Lung (tissue), 17 donors: ENCODE measurements at places on chromosomes 2 and 18.

DNA sequence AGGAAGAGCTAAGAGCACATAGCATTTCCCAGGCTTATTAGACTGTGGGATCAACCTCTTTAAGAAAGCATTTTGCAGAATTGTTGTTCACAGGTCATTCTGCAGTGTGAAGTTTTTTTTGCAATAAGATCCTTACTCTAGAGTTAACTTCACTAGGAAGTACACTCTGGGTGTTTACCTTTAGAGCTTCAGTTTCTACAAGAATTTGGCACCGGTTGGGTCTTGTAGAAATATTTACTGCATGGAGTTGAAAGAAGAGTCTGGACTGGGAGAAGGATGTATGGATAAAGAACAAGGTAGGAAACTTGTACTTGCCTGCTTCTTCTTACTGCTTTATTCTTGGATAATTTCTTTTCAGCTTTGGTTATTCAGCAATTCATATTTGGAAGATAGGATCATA, 944.9 kb upstream of the GYPC start:
- DNase-seq: peak; percentile 30

GRCh38 chr2:145799595-145800108, 1279.7 kb upstream of the ZEB2 start:
- no peak for DNase-seq

DNA sequence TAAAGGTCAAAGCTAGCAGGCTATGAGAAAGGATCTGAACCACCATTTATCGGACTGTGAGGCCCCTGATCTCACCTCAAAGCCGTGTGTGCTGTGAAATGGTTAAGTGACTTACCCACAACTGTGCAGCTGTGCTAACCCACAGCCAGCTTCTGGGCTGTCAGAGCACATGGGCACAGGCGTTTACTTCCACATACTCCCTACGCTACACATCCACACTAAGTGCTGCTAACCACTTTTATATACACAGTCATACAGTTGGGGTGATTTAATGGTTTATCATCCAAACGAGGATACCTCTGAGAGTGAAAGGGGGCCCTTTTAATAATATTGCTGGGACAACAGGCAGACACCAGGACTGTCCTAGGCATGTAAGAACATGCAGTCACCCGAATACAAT, 37.3 kb downstream of the CYRIA start:
- DNase-seq: no peak

DNA sequence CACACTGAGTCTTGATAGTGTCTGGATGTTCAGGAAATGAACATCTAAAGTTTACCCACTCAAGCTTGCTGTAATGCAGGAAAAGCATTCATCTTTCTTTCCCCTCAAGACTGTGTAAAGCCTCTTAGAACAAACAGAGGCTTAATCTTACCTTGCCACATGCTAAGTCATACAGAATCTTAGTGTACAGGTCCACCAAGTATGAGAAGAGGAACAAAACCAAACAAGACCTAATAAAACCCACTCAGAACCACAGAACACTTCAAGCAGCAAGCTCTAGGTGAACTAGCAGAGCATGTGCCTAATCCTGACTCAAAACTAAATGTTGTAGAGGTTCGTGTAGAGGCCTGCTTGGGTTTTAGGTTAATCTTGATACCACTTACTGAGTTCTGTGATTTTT, 97.6 kb downstream of the SPTBN1 start:
- no peak for DNase-seq

DNA sequence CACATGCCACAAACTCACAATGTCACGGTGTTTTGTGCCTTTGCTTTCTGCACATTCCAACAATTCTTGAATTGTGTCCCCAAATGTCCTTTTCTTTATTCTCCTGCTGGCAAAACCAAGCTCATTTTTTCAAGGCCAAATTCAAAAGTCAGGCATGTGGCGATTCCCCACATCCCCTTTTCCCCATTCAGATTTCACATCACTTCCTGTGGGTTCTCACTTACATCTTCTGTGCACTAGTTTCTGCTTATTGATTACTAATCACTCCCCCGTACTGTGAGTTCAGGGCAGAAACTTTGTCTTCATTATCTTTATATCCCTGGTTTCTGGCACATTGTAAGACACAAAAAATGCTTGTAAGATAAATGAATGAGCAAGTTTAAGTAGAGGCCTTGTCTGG, 69.2 kb downstream of the AP1S3 start:
- DNase-seq: no peak

DNA sequence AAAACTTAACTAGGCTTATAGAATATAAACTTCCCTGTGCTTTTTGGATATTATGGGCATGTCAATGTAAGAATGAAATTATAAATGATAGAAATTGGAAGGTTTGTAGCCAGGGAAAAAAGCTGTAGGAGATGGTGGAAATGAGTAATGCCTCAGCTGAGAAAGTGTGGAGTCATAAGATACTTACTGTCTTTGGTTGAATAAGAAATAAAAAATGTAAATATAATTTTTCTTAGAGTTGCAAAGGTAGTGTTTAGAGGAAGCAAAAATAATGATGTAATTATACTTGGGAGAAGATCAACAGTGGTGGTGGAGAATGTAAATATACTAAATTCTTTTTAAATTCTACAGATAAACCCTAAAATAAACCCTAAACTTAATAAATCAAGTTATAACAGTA, 26.2 kb upstream of the RND3 start:
- DNase-seq: no peak

DNA sequence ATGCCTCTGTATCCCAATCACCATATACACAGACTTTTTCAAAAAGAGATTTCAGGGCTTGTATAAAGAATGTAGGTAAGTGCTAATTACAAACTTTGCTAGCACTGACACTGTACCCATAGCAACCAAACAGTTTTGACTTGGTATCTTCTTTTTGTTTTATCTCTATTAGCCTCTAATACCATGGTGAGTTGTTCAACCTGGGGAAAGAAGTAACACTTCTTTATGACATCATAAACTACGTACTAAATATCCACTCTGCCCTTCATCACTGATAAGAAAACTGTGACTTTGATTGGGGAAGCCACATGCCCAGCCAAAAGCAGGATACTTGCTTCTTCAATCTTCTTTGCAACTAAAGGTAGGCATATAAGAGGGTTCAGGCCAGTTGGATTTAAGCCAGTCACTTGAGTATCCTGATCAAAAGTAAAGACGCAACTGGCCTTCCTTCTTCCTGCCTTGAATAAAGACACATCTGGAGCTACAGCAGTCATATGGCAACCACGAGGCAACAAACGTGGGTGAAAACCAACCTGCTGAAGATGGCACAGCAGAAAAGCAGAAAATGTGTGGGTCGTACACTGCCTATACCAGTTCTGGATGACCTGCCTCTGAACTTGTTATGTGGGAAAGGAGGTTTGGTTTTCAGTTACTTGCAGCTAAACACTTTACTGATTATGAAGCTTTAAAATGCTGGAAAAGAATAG, 16.4 kb downstream of the THADA start:
- no peak for DNase-seq

DNA sequence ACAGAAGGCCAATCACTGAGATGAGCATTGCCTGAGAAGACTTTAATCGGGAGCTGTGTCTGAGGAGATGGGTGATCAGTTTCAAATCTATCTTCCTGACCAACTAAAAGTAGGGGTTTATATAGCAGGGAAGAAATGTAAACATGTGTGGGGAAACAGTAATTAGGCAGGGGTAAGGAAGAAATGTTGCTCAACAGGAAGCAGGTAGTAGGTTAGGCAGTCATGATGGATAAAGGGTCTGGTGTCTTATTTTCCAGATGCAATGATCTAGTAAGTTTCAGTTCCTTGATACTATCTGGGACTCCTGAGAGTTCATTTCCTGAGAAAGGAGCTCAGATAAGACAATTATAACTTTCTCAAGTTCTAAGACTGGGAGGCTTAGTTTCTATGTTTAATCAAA, 33.8 kb upstream of the DNAJC10 start:
- no peak for DNase-seq

- DNase-seq: no peak
These were observed 44.5 kb downstream of the PKP4 start for GRCh38 chr2:158501301-158501700.

GRCh38 chr2:47644351-47644750, 138.6 kb upstream of the MSH6 start:
- DNase-seq: no peak

GRCh38 chr2:69090820-69091219, 77.8 kb downstream of the ANTXR1 start:
- no peak for DNase-seq

GRCh38 chr2:85823951-85824350, 64.8 kb downstream of the ST3GAL5 start:
- no peak for DNase-seq

- no peak for DNase-seq
These were observed 162.7 kb upstream of the COL3A1 start for GRCh38 chr2:188811522-188811921.

DNA sequence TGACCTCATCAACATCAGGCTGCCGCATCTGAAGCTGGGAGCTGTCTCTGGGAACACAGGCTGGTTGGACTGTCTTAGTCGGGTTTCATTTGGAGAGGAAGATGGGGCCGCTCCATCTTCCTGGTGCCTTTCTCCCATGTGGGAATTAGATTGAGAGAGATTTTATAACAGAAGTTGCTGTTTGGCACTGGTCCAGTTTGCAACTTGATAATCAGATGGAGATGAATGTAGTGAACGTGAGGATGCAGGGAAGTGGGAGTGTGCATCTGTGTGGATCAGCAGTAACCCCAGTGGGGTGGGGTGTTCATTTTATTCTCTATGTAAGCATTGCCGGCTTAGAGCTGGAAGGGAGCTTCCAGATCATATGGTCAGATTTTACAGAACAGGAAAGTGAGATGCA, 250.9 kb downstream of the DCDC2C start:
- DNase-seq: peak; percentile 33

DNA sequence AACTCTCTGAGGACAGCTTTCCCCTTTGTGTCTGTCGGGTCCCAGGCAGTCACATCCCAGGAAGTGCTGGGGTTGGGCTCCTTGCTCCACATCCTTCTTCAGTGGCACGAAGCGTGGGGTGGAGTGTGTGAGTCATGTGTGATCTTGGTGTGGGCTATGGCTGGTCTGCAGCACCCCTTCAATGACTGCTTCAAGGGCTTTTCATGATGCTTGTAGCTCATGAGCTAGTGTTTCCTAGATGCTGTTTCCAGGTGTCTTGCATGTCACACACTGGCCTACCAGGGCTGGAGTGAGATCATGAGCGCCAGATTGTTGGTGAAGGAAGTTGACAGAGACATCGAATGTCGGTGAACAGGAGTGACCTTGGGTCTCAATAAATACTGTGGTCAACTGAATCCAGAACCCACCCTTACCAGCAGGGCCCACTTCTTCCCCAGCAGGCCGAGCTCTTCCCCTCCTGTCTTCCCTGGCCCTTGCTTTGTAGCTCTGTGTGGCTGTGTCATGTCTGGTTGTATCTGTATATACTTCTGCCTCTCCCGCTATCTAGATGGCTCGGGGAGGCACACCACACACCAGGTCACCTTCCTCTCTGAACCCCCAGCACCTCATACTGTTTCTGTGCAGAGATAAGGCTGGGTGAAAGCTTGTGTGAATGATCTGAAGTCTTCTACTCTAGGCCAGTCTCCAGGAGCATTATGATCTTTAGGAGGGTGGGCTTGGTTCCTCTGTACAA, 3.8 kb downstream of the C2orf92 start:
- DNase-seq: no peak

- DNase-seq: no peak
These were observed 549.9 kb upstream of the ACVR2A start for GRCh38 chr2:147294825-147295392.

DNA sequence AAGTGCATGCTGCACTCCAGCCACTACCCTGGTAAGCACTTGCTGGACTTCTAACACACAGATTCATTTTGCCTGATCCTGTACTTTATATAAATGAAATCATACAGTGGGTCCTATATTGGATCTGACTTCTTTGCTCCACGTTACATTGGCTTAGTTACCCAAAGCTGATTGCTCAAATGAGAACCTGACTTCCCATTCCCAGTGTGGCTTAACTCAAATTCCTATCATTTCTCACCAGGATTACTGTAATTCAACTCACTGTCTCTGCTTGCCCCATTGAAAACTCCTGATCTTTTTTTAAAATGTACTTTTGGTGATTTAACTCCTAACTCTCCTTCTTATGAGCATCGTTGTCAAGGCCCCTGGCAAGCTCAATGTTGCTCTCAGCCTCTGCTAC, 1.4 kb downstream of the RSAD2 start:
- DNase-seq: no peak
